ENCODE measurements at places on chromosomes 16 and 17. TPM values are rescaled to one million over a fixed set of nuclear protein-coding genes. Genes with fewer than 3 reads are reported as not detected.

MT4 gene
- polyA plus RNA-seq = not detected

MYL4 gene
- polyA plus RNA-seq = 0.26 TPM

DHRS7C gene
- not detected for polyA plus RNA-seq

PNMT gene
- polyA plus RNA-seq = 0.87 TPM

ITGA2B gene
- 0.15 TPM for polyA plus RNA-seq

SIAH1 gene
- polyA plus RNA-seq = 10.6 TPM
